ENCODE measurements at places on chromosomes 12 and 14.

GRCh38 chr14:64968167-64968566 is 4.0 kb downstream of the RAB15 start:
- no peak overlapping the region for H3K4me3 ChIP-seq
- no peak overlapping the region for H3K27ac ChIP-seq
- peaks cover 18% of the 10 kb centered on the region for H3K4me1 ChIP-seq
- DNase-seq: no peak
- no peaks in the 10 kb centered on the region for H3K36me3 ChIP-seq

GRCh38 chr14:84074626-84075025 is 1455.3 kb upstream of the FLRT2 start:
- no peak overlapping the region for H3K27ac ChIP-seq
- no peaks in the 10 kb centered on the region for H3K27me3 ChIP-seq
- no peaks in the 10 kb centered on the region for H3K36me3 ChIP-seq
- H3K4me3 ChIP-seq: no peak overlapping the region
- DNase-seq: no peak

DNA sequence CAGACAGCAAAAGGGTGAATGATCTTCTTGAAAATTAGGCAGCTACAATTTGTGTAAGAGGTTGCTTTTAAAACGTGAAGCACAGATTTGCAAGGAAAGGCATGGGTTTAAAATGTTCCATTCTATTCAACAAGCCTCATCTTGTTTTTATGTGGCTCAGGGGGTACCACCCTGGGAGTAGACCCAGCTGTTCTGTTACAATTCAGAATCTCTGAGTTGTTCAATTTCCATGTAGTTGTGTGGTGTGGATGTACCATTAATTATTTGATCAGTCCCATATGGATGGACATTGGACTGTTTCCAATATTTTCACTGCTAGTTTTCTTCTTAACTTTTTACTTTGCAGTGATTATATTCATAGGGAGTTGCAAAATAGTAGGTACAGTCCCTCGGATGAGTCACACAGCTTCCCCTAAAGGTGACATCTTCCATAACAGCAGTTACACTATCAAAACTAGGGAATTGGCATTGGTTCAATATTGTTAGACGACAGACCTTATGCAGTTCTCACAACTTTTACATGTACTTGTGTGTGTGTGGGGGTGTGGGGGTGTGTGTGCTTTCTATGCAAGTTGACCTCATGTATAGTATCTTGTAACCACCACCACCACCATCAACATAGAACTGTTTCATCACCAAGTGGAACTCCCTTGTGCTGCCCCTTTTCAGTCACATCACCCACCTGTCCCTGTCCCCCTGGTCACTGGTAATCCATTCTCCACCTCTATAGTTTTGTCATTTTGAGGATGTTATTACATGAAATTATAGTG is 59.0 kb upstream of the CAPRIN2 start:
- no peak for DNase-seq
- no peak overlapping the region for H3K27ac ChIP-seq
- no peaks in the 10 kb centered on the region for H3K4me1 ChIP-seq
- no peaks in the 10 kb centered on the region for H3K36me3 ChIP-seq

DNA sequence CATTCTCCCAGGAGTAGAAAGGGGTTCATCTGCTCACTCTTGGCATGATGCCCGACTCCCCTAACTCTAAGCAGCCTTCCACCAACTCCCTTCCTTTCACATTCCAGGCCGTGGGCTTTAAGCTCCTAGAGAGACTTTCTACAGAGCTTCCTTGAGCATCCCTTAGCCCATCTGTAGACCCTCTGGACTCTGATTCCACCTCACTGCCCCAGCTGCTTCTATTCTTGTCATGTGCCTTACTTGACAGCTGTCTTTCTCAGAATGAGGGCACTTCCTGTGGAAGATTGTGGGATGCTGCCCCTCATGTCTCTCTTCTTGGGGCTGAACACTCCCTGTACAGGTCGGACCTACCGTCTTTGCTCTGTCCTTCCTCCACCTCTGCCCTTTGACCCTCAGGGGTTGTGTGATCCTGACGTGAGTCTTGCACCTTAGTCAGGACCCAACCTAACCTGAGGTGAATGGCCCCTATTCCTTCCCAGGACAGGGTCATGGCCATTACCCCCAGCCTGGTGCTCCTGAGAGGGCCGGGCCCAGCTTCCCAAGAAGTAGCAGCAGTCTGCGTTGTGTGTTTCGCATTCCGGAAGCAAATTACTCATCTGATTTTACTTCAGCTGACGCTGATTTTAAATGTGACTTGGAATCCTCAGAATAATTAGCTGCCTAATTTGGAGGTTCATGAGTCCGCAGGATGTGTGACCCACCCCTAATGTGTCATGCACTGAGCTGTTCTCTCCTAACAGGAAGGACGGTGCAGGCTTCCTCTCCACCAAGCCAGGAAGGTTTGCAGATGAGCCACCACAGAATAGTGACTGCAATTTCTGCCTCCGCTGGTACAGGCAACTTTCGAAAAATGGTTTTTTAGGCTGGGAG is 2.7 kb upstream of the GALNT6 start:
- H3K27me3 ChIP-seq: peaks cover 15% of the 10 kb centered on the region
- no peak for DNase-seq
- H3K27ac ChIP-seq: no peak overlapping the region
- no peak overlapping the region for H3K4me3 ChIP-seq

GRCh38 chr14:84610086-84610485 is 919.9 kb upstream of the FLRT2 start:
- no peaks in the 10 kb centered on the region for H3K27me3 ChIP-seq
- no peak overlapping the region for H3K4me3 ChIP-seq
- H3K4me1 ChIP-seq: no peaks in the 10 kb centered on the region

- DNase-seq: no peak
- H3K36me3 ChIP-seq: no peaks in the 10 kb centered on the region
- no peak overlapping the region for H3K27ac ChIP-seq
- H3K27me3 ChIP-seq: peaks cover 93% of the 10 kb centered on the region
- peaks cover 39% of the 10 kb centered on the region for H3K4me1 ChIP-seq
These were observed 3.2 kb downstream of the AGAP2 start for GRCh38 chr12:57735198-57735855.

DNA sequence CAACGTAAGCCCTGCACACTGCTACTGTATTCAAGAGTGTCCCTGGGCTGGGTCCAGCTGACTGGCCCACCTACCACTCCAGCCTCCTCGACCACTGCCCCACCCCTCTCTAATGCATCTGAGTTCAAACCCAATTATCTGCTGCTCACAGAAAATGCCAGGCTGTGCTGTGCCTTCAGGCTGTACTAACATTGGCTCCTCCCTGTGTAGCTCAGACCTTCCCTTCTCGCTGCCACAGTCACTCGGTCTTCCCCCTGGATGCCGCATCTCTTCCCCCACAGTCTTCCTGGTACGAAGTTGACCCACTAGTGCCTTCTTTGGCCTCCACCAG is 12.1 kb downstream of the FICD start:
- no peak overlapping the region for H3K27ac ChIP-seq
- H3K4me1 ChIP-seq: no peaks in the 10 kb centered on the region
- no peak overlapping the region for H3K4me3 ChIP-seq

GRCh38 chr14:35257809-35258208 is 34.4 kb upstream of the PSMA6 start:
- no peak overlapping the region for H3K4me3 ChIP-seq
- DNase-seq: no peak
- H3K27me3 ChIP-seq: no peaks in the 10 kb centered on the region
- H3K27ac ChIP-seq: no peak overlapping the region
- H3K4me1 ChIP-seq: no peaks in the 10 kb centered on the region
- no peaks in the 10 kb centered on the region for H3K36me3 ChIP-seq

DNA sequence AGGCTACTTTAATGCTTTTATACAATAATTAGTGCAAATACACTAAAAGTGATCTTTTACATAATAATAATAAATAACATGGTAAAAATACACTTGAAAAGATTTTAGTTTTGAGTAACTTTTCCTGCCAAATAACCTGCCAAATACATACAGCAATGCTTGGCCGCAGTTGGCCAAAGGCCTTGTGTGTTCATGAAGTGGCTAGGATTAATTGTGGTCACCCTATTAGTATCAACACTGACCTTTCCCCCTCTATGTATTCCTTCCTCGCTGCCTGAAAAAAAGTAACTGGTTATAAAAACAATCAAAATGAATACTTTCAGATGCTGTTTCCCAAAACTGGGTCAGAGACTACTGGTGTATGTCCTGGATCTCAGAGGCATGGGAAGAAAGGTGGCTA is 34.3 kb downstream of the KICS2 start:
- H3K4me3 ChIP-seq: no peak overlapping the region
- no peak overlapping the region for H3K27ac ChIP-seq
- H3K36me3 ChIP-seq: no peaks in the 10 kb centered on the region
- no peaks in the 10 kb centered on the region for H3K27me3 ChIP-seq
- H3K4me1 ChIP-seq: no peaks in the 10 kb centered on the region

GRCh38 chr14:71138448-71139293 is 231.4 kb downstream of the PCNX1 start:
- H3K4me3 ChIP-seq: no peak overlapping the region
- no peaks in the 10 kb centered on the region for H3K27me3 ChIP-seq
- no peaks in the 10 kb centered on the region for H3K36me3 ChIP-seq
- no peak for DNase-seq

DNA sequence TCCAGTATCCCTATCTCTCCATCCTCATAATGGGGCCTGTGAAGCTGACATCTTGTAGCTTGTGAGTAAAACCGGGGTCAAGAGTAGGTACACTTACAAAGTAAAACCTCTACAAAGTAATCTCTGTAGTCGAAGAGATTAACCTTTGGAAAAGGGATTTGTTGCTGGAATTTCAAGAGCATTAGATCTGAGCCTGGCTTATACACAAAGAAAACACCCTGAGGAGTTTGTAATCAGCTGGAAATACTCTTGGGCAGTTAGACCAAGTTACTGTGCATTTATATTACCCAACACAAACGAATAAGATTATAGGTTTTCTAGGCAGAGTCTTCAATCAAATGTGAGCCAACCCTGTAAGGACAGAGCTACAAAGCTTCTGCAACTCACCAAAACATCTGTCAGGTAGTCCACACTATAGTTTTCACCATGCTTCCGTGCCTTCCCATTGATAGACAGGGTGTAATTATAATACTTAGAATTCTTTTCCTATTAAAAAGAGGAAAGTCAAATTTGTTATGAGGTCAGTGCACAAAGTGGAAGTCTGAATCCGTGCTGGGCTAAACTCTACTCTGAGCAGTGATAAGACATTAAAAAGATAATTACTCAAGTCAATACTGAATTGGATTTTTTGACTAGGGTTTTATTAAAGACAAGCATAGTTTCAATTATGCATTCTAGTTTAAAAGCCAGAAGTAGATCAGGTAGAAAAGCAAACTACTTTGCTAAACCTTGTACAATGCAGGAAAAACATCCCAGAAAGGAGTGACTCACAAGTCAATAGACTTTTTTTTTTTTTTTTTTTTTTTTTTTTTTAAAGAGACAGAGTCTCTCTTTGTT is 14.6 kb downstream of the GNS start:
- H3K27me3 ChIP-seq: no peaks in the 10 kb centered on the region
- H3K4me1 ChIP-seq: no peaks in the 10 kb centered on the region
- no peak overlapping the region for H3K4me3 ChIP-seq
- peaks cover 17% of the 10 kb centered on the region for H3K36me3 ChIP-seq
- no peak overlapping the region for H3K27ac ChIP-seq
- no peak for DNase-seq

- H3K4me3 ChIP-seq: no peak overlapping the region
- no peak overlapping the region for H3K27ac ChIP-seq
- peaks cover 32% of the 10 kb centered on the region for H3K4me1 ChIP-seq
- DNase-seq: no peak
- no peaks in the 10 kb centered on the region for H3K27me3 ChIP-seq
These were observed 5.5 kb upstream of the ZNF740 start for GRCh38 chr12:53174881-53175491.

GRCh38 chr12:32080435-32080834 is 26.2 kb upstream of the BICD1 start:
- no peak overlapping the region for H3K27ac ChIP-seq
- H3K27me3 ChIP-seq: no peaks in the 10 kb centered on the region
- H3K4me3 ChIP-seq: no peak overlapping the region
- no peaks in the 10 kb centered on the region for H3K36me3 ChIP-seq
- H3K4me1 ChIP-seq: peaks cover 15% of the 10 kb centered on the region

DNA sequence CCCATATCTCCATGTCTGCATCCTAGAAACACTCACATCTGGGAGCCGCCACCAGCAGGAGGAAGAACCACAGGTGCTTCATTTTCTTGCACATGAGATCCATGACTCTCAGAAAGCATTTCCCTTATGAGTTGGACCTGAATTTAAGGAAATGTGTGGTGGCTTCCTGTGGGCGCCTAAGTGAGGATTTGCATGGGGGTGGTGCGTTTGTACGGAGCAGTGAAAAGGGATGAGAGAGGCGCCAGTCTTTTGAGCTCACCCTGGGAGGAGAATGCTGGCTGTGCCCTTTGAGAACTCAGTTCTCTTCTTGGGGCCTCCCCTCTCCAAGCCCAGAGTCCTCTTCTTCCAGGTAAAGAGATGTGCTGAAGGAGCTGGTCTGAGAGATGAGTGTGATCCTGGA is 895.7 kb downstream of the TMEM121 start:
- no peaks in the 10 kb centered on the region for H3K4me1 ChIP-seq
- H3K27me3 ChIP-seq: no peaks in the 10 kb centered on the region
- H3K36me3 ChIP-seq: no peaks in the 10 kb centered on the region
- no peak overlapping the region for H3K4me3 ChIP-seq

GRCh38 chr12:64522807-64523206 is 70.9 kb downstream of the TBK1 start:
- no peak overlapping the region for H3K4me3 ChIP-seq
- H3K36me3 ChIP-seq: no peaks in the 10 kb centered on the region
- no peaks in the 10 kb centered on the region for H3K4me1 ChIP-seq
- no peak for DNase-seq
- no peaks in the 10 kb centered on the region for H3K27me3 ChIP-seq

DNA sequence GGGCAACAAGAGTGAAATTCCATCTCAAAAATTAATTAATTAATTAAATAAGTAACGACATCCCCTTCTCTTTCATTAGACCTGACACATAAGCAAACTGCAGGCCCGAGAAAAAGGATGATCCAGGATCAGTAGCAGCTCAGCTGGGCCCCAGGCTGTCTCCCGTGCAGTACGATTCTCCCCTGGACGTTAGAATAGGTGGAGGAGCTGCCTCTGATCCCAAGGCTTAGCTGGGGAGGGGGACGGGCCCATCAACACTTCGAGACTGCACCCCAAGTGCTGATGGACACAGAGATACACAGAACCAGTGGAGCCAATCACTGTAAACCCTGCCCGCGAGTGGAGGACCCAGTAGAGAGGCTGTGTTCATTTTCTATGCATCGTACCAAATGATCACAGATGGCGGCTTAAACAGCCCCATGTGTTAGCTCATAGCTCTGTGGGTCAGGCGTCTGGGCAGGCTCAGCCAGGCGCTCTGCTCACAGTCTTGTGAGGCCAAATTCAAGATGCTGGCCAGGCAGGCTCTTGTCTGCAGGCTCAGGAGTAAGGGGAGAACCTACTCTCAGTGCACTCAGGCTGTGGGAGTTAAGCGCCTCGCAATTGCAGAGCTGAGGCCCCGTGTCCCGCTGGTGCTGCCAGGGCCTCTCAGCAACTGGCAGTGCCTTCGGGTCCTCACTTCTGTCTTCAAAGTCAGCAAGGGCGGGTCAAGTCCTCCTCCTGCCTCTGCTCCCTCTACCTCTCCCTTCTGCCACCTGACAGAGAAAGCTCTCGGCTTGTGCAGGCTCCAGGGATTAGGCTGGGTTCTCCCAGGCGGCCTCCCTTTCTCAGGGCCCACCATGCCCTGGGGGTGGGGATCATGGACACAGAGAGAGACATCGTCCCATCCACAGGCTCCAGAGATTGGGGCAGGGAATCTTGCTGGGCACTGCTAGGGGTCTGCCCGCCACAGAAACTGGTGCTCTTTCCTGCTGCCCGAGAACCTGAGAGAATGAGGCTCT is 26.4 kb downstream of the RIMBP2 start:
- no peak for DNase-seq
- H3K36me3 ChIP-seq: no peaks in the 10 kb centered on the region
- no peak overlapping the region for H3K27ac ChIP-seq
- H3K4me3 ChIP-seq: no peak overlapping the region

Measured in sigmoid colon (tissue), 7 donors.